HCT116 (cell line): ENCODE measurements at places on chromosomes 7 and 10.

DNA sequence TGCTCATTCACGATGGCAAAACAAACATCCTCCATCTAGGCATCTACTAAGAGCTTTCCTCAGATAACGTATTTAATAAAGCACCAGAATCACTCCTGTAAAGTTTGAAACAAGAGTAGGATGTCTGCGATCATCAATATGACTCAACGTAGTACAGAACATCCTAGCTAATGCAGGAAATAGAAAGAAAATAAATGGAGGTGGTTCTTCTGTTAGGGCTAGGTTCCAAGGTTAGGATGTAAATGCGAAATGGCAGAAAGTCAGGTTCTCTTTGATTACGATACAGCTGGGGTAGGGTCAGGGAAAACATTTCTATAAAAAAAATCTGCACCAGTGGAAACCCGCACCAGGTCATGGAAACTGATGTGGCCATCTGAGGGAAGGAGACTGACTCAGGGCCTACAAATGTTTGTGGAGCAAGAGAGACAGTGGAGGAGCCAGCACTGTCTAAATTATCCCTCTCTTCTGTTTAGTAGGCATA lies 29.1 kb downstream of the CCDC6 start:
- no peaks in the 10 kb centered on the region for H3K27me3 ChIP-seq
- DNase-seq: no peak
- H3K4me3 ChIP-seq: no peak overlapping the region
- no peaks in the 10 kb centered on the region for H3K36me3 ChIP-seq
- H3K4me1 ChIP-seq: no peaks in the 10 kb centered on the region

DNA sequence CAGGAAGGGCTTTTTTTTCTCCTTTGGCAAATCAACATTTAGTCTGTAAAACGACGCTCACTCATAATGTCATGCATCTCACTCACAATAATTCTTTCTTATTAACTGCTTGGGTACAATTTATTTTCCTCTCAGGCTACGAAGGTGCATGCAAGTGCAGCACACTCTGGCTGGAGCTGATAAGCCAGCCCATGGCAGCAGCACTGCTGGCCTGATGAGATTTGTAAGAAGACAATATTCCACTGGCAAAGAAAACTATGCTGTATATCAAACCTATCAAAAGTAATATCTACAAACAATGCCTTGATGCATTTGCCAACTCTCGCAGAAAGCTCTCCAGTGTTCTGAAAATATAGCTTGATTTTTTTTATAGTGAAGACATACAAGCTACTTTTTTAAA lies 170.0 kb upstream of the PHF14 start:
- no peaks in the 10 kb centered on the region for H3K4me1 ChIP-seq
- H3K27ac ChIP-seq: no peak overlapping the region
- H3K4me3 ChIP-seq: no peak overlapping the region
- DNase-seq: no peak
- H3K27me3 ChIP-seq: no peaks in the 10 kb centered on the region
- no peaks in the 10 kb centered on the region for H3K36me3 ChIP-seq

DNA sequence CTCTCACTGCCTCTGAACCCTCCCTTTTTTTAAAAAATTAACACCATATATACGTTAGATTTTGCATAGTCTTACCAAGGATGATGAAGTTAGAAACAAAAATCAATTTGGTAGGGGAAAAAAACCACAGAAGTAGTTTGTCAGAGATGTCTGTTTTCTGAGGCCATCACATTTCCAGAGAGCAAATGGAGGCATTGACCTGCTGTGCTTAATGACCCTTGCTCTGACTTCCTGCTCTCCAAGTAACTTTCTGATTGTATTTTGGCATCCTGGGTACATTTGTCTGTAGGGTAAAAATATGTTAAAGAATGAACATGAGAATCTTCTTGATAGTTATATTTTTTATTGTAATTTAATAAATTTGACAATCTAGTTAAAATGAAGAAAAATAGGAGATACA lies 140.2 kb downstream of the LCOR start:
- H3K27ac ChIP-seq: no peak overlapping the region
- no peaks in the 10 kb centered on the region for H3K4me1 ChIP-seq
- no peak overlapping the region for H3K4me3 ChIP-seq
- H3K36me3 ChIP-seq: no peaks in the 10 kb centered on the region
- DNase-seq: no peak
- H3K27me3 ChIP-seq: no peaks in the 10 kb centered on the region

DNA sequence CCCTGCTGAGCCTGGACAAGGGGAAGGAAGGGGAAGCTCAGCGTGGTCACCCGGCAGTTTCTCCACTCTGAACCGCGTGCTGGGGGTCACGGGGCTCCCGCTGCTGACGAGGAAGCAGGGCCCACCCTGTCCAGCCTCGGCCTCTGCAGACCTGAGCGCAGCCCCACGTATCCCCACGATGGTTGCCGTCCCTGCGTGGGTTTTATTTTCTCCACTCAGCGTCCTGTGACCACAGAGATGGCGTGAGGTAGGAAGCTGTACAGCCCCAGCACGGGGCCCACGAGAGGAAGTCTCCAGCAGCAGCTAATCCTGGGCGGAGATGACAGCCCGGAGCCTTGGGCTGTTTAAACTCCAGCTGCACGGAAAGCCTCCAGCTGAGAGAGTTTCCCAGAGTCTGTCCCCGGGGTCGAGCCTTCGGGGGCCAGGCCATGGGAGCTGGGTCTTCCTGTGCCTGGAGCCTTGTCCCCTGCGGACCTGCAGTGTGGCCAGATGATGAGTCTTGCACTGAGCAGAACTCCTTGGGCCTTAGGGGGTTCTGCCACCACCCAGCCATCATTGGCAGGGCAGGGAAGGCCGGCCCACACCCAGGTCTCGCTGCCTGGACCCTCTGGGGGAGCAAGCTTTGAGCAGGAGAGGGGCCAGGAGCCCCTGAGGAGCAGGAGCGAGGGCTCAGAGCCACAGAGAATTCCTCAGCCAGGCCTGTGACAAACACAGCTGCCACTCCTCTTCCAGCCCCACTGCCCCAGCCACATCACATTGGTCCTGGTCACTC lies 72.8 kb upstream of the FAM20C start:
- H3K36me3 ChIP-seq: no peaks in the 10 kb centered on the region
- H3K4me3 ChIP-seq: no peak overlapping the region
- DNase-seq: no peak
- no peaks in the 10 kb centered on the region for H3K4me1 ChIP-seq
- H3K27ac ChIP-seq: no peak overlapping the region
